Kasumi-1 (cell line): ENCODE measurements at places on chromosomes 13 and 19.

DNA sequence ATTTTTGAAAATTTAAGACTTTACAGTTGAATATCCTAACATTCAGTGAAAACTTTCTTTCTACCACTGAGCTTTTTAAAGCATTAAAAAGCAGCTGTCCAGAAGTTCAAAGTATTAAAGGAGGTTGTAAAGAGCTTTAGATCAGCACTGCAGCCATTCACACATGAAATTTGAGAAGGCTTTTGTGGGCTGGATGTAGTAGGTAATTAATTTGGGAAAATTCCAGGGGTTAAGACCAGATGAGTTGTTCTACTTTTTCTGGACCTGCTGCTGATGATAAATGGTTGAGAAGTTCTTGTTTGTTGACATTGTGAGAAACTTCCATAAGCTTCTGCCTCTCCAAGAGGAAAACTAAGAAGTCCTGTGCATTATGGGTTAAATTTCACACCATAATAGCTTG, 1779.6 kb upstream of the PRR20A start:
- DNase-seq: no peak

DNA sequence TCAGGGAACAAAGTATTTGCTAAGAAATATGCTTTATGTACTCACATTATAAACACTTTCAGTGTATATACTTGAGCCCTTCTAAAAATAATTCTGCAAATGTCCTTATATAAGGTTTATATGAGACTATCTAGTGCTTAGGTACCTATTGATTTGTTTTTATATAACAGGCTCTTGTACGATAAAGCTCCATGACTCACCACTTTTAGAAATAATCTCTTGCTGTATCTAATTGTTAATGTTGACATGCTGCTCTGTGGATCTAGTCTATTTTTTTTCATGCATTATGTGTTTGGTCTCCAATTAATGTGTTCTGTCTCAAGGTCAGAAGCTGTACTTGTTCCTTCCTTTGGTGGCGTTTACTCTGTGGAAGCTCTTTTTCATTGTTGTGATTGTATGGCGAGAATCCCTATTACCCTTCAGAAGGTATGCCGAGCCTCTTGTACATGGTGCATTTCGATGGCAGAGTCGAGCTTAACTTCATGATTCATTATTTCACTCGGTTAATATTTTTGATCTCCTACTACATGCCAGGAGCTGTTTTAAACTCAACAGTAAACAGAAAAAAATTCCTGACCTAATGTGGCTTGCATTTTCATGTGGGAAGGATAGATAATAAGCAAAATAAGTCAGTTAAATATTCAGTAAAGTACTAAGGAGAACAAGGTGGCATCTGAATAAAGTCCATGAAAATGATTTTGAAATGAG, 361.6 kb downstream of the COG6 start:
- DNase-seq: no peak

- DNase-seq: no peak
Measured at GRCh38 chr19:54164369-54165068, 5.0 kb upstream of the LENG1 start.

GRCh38 chr13:96381681-96382080, 291.8 kb downstream of the HS6ST3 start:
- DNase-seq: no peak

- DNase-seq: no peak
Measured at GRCh38 chr13:92136449-92137155, 738.2 kb downstream of the GPC5 start.

DNA sequence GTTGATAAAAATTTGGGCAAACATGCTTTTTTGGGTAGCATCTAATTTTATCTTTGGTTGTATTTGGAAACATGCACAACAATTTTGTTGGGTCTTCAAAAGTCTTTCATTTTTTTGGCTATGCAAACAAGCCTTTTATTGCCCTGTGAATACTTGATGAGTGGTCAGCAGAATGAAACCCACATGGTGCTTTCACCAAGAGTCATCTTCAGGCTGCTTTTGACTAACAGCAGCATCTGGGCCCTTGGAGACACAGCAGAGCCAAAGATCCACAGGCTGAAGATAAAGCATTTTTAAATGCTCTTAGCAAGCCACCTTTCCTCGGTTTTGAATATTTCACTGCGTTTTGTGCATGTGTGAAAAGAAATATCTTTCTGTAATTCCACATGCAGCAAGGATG, 154.9 kb downstream of the FGF9 start:
- DNase-seq: no peak

DNA sequence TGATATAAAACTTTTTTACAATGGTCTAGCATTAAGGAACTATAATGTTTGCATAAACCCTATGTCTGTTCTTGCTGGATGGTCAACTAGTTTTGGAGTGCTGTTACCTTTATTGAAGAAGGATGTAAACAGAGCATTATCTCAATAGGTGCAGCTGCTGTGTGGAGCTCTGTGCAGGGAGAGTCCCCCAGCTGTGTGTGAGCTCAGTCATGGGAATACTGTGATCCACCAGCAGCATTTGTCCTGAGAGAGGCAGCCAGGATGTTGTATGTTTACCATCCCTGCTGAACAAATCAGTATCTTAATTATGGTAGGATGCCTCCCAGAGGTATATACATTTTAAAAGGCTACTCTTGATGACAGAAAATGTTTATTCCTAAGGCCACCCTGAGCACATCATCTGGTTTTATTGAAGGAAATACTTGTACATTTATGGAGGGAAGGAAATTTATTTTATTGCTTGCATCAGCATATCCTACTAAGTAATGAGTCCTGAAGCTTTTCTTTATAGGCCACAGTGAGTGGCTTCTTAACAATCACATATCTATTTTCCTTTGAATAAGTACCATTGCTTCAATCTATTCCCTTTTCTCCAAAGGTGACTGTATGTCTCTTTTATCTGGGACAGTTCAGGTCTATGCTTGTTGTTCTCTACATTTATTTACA, 11.7 kb downstream of the RAP2A start:
- no peak for DNase-seq

GRCh38 chr19:32234663-32235217, 110.7 kb upstream of the ZNF507 start:
- DNase-seq: no peak

- DNase-seq: no peak
Measured at GRCh38 chr19:3269916-3270671, 45.6 kb downstream of the CELF5 start.

GRCh38 chr13:97810152-97810551, 143.3 kb upstream of the IPO5 start:
- peak; percentile 21 for DNase-seq

GRCh38 chr19:15129856-15130585, 22.8 kb downstream of the SYDE1 start:
- DNase-seq: no peak

- no peak for DNase-seq
Measured at GRCh38 chr13:31159306-31159705, 2.4 kb downstream of the HSPH1 start.

- DNase-seq: no peak
Measured at GRCh38 chr19:58578012-58578925, 5.1 kb upstream of the MZF1 start.

DNA sequence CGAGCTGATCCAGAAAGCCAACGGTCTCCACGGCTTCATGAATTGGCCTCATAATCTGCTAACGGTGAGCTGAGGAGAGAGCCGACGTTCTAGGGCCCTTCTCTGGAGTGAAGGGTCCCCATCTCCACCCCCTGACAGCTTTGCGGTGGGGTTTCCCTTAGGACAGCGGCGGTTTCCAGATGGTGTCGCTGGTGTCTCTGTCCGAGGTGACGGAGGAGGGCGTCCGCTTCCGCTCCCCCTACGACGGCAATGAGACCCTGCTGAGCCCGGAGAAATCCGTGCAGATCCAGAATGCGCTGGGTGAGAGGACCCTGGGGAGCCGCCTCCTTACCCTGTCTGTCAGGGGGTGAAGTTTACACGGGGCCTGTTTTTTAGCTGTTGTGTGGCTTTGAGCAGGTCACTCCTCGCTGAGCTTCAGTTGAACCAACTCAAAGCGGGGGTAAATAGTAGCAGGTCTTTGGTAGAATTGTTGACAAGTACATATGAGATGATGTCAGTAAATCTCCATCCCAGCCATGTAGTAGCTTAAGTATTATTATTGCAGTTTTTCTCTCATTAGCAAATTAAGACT, 801 bp downstream of the QTRT1 start:
- peak; percentile 48 for DNase-seq

DNA sequence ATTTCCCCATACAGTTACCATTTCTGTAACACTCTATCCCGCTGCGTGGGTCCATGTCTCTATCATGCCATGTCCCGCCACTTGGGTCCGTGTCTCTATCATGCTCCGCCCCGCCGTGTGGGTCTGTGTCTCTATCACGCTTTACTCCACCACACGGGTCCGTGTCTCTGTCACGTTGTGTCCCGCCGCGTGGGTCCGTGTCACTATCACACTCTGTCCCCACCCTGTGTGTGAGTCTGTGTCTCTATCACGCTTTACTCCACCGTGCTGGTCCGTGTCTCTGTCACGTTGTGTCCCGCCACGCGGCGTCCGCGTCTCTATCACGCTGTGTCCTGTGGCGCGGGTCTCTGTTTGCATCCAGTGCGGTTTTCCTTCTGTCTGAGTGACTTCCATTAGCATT, 11.6 kb downstream of the ADPRHL1 start:
- DNase-seq: no peak

GRCh38 chr13:31035185-31035965, 102.9 kb downstream of the TEX26 start:
- DNase-seq: no peak

- DNase-seq: no peak
Measured at GRCh38 chr19:11408591-11408990, 10.5 kb downstream of the RGL3 start.

GRCh38 chr19:32302778-32303177, 42.6 kb upstream of the ZNF507 start:
- no peak for DNase-seq

DNA sequence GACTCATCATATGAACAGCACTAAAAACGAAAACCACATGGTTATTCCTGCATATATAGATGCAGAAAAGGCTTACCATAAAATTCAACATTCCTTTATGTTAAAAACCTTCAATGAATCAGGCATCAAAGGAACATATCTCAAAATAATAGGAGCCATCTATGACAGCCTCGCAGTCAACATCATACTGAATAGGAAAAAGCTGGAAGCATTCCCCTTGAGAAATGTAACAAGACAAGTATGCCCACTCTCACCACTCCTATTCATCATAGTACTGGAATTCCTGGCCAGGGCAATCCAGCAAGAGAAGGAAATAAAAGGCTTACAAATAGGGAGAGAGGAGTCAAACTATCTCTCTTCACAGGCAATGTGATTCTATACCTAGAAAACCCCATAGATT, 179.6 kb upstream of the HTR2A start:
- DNase-seq: no peak

- no peak for DNase-seq
Measured at GRCh38 chr13:59979589-59979988, 184.1 kb downstream of the DIAPH3 start.

DNA sequence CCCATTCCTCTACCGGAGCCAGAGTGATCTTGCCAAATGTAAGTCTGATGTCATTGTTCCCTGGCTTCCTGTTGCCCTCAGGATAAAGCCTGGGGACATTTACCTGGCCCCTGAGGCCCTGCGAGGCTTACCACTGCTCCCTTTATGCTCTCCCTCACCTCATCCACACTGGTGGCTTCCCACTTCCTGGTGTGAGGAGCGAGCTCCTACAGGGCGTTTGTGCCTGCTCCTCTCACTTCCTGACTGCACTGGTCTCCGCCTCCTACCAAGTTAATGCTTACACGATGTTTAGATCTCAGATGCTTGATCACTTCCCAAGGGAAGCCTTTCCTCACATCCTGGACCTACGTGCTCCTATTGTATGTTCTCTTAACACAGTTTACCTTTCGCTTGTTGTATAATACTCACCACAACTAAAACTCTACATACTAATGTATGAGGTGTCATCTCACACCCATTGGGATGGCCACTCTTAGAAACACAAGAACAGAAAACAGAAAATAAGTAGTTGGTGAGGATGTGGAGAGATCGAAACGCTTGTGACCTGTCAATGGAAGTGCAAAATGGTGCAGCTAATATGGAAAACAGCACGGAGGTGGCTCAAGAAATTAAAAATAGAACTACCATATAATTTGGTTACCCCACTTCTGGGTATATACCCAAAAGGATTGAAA, 177.6 kb downstream of the SHISA2 start:
- DNase-seq: no peak

GRCh38 chr19:42313096-42313839, at the start of gene TMEM145:
TSS of gene TMEM145 (plus strand) at chr19:42313309. CDS start at chr19:42313377, 68 bp downstream.
- peak; percentile 74 for DNase-seq

DNA sequence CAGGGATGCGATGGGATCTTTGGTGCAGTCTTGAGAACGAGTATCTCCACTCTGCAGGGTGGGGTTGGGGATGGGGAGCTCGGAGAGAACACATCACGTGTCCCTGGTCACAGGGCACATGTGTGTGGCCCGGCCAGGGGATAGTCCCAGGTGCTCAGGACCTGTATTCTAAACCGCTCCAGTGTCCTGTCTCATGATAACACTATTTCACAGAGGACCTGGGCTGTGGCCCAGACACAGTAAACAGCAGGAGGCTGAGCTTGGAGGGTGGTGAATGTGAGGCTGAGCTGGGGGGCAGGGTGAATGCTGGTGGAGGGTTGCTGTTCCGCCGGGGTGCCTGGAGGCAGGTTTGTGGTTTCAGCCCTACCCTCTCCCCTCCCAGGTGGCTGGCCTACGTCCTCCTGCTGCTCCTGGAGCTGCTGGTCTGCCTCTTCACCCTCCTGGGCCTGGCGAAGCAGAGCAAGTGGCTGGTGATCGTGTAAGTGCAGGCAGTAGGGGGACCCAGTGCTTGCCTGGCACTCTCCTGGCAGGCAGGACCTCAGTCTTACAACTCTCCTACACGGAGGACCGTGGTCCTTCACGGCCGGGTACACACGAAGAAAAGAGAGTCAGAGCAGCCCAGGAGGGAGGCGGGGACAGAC, 11.1 kb downstream of the TTYH1 start:
- no peak for DNase-seq

- DNase-seq: no peak
Measured at GRCh38 chr13:94312511-94313216, 166.8 kb downstream of the DCT start.

- no peak for DNase-seq
Measured at GRCh38 chr13:110070511-110071120, 236.3 kb downstream of the COL4A1 start.

DNA sequence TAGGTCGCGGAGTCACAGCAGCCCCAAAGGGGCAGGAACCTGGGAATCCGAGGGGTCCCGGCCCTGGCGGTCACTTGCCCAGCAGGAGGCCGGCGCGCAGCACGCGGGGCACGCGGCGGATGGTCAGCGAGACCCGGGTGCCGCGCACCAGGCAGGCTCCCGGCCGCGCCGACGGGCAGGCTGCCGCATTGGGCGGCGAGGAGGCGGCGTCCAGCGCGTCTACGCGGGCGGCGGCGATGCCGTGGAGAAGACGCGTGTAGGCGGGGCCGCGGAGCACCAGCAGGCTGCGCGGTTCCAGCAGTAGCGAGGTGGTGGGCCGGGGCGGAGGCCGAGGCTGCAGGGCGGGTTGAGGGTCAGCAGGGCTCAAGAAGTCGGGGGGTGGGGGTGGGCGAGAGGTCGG, 607 bp upstream of the SYNE4 start:
- DNase-seq: no peak

- peak; percentile 55 for DNase-seq
Measured at GRCh38 chr13:100673713-100674571, 653 bp downstream of the TMTC4 start.

- no peak for DNase-seq
Measured at GRCh38 chr19:7533281-7533885, 2.1 kb upstream of the PNPLA6 start.
